IMR-90 (cell line): ENCODE measurements at places on chromosomes 12 and 14. TPM values are rescaled to one million over a fixed set of nuclear protein-coding genes. Genes with fewer than 3 reads are reported as not detected.
A peak's percentile ranks its signal among the peaks of the same experiment; 100 is the strongest.

GRCh38 chr14:96752125-96752524 lies 45.1 kb upstream of the VRK1 start:
- no peak for DNase-seq

DNA sequence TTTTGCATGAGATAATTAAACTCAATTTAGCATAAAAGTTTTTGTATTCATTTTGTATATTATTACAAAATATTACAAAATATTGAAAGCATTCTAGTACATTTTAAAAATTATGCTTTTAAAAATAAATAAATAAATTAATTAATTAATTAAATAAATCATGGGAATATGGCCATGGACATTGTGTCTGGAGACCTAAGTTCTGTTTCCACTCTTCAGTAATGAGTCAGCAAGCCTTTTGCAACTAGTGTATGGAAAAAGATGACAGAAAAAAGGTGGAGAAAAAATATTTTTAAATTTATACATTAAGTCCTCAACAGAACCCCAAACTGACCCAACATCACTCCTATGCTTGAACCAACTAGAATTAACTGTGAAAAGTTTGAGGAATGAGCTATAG lies 1187.5 kb upstream of the USP15 start:
- DNase-seq: no peak

GRCh38 chr12:57111031-57111734 lies at the start of gene STAT6:
TSS of gene STAT6 (minus strand) at chr12:57111362. CDS start at chr12:57108278, 3,084 bp downstream.
- DNase-seq: peak; percentile 87

GRCh38 chr12:74586251-74586650 lies 48.6 kb downstream of the ATXN7L3B start:
- DNase-seq: no peak

GRCh38 chr12:12327802-12328201 lies 22.2 kb downstream of the MANSC1 start:
- DNase-seq: peak; percentile 73

DNA sequence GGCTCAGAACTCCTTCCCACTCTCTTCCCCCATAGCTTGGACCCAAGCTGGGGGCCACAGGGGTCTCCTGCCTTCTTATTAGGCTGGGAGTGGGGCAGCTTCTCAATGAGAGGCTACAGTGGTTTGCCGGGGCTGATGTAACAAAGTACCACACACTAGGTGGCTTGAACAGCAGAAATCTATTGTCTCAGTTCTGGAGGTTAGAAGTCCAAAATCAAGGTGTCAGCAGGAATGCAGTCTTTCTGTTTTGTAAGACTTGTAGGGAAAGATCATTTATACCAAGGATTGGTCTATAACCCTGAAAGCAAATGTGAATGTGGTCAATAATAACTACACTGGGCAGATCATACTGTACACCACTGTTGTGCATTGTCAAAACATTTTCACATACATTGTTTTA lies 124.5 kb upstream of the ARHGAP5 start:
- DNase-seq: no peak

DNA sequence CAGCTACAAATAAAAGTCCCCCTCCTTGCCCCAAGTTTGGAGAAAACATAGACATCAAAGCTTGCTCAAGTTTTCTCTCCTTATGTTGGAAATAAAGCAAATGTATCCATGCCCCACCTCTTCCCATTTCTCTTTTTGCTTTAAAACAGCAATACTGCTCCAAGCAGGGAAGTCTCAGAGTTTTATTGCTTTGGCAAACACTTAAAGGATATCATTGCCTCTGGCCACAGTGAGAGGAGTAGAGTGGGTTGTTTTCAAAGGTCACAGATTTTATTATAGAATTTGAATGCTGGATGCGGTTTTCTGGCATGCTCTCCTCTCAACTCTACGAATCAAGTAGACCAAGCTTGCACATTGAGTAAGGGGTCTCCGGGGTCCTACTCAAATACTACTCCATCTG lies 149.7 kb downstream of the TTC7B start:
- no peak for DNase-seq

GRCh38 chr14:93319494-93319893 lies 13.3 kb downstream of the BTBD7 start:
- DNase-seq: no peak

DNA sequence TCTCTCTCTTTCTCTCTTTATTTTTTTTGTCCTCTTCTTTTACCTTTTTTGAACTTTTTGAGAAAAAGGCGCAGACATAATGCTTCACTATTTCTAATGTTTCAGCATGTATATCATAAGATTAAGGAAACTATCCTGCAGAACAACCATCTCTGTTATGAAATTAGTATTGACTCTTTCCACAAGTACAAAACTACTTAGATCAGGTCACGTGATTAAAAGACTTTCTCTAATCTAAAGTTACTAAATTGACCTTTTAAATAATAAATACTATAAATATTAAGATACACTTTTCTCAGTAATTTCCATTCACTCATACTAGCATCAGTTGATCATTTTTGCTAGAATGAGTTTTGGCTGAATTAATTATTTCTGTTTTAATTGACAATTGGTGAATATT lies 844.5 kb upstream of the LRFN5 start:
- no peak for DNase-seq

GPRC5D gene
- polyA plus RNA-seq: not detected in 2 replicates

NRXN3 gene
- 23.3 and 25.1 TPM in 2 replicates for polyA plus RNA-seq

EFCAB11 gene
- 4.9 and 5.3 TPM in 2 replicates for polyA plus RNA-seq

- DNase-seq: peak; percentile 58
These were observed 7.6 kb upstream of the BRMS1L start for GRCh38 chr14:35818346-35819115.

DNA sequence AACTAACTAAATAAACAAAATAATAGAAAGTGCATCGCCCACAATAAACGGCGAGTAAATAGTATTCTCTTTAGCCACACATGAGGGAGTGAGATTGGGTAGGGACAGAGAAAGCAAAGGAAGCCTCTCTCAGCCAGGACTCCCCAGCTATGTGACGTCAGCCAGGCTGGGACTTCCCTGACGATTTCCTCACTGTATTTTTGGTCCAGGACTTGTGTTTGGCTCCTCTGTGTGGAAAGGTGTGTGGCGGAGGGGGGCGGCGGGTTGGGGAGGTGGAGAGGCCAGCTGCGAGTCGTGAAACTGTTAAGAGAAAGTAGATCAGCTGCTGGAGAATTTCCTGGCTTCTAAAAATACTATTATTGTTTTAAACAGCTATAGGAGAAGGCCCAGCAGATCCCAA lies 1124.6 kb downstream of the AACS start:
- DNase-seq: no peak

TPPP2 gene
- not detected in 2 replicates for polyA plus RNA-seq

DNA sequence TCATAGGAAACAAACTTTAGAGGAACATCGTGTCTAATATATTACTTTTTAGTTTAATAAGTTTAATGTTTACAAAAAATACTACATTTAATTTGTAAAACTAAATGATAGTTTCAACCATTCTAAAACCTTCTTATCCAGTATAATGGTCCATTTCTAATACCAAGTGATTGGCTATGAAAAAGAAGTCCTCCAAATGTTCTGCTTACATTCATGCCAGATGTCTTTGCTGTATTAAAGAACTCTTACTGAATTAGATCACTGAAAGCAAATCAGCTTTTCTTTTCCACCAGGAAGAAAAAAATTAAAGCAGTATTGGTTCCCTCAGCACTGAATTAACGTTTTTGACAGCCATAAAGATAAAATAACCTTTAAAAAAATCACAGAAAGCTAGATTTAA lies 3.7 kb downstream of the NOVA1 start:
- no peak for DNase-seq

KRT75 gene
- polyA plus RNA-seq: not detected in 2 replicates

DNA sequence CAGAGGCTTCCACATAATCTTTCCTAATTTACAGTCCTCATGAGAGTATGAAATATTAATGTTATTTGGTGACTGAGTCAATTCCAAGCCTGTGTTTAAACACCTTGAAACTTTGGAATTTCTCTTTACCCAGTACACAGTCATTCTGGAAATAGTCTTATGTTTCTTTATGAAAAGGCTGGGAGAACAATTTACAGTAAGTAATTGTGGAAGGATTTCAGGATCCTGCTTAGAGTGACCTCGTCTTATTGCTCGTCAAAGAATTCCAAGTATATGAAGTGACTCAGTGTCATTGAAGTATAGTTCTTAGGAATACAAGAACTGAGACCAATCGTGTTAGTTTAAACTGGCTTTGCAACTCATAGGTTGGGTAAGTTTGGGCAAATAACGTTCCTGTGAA lies 634.2 kb downstream of the SLC16A7 start:
- DNase-seq: peak; percentile 59

DNA sequence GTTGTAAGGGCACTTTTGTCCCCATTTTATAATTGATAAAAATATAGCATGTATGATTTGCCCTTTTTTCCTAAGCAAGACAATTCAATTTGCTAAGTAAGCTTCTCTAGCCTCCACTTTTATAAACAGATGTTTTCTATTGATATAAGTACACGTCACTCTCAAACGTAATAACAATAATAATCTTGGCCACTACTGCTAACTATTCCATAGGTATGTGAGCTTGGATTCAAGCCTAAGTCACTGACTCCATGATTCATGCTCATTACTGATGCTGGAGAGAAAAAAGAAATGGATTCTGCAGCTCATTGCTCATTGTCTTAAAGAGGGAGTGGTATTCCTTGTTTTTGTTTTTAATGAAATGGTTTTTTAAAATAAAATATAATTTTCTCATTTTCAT lies 661.0 kb downstream of the GALC start:
- peak; percentile 73 for DNase-seq

DNA sequence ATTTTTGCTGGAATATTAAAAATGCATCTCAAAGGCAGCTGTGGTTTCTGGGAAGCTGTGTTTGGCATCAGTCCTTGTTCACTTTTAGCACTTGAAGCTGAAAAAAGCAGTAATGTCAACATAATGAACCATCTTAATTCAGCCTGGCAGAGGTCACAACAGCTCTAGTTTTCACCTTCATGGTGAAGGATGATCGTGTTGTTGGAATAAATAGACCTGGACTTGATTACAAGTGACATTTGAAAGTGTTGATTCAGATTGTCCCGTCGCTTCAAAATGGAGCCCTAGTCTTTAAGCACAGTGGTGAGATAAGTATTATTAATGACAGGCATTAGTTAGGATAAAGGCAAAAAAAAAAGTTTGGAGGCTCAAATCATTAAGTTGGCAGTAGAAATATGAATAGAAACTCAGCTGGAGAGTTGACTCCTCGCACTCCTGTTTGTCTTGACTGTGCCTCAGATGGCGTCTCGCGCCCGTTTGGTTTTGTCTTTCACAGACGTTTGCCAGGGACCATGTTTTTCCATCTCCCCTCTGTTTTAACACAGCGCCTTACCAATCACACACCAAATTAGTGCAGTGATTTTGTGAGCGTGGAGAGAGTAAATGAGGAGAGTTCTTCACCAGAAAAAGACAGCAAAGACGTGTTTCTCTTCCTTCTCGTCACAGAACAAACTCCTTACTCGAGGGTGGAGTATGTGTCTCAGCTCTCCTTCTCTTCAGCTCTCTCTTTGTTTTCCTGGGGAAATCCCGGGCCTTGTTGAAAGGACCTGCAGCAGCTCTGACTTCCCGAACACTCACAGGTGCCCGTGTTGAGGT lies 53.4 kb upstream of the MMP17 start:
- no peak for DNase-seq
